ENCODE measurements at places on chromosomes 7 and 10. TPM values are rescaled to one million over a fixed set of nuclear protein-coding genes. Genes with fewer than 3 reads are reported as not detected.

Gene GHRHR
- 1.2 TPM for total RNA-seq

Gene SPDYE16
- total RNA-seq = 0.28 TPM

Gene FXYD4
- total RNA-seq = not detected

Gene TAC1
- not detected for total RNA-seq

Gene SPDYE6
- not detected for total RNA-seq

Gene OR2A5
- total RNA-seq = not detected

Gene POLR2J2
- 5.2 TPM for total RNA-seq

Gene CUBN
- total RNA-seq = 1.1 TPM

Gene PMS2
- 8.0 TPM for total RNA-seq

Gene HYAL4
- total RNA-seq = not detected

Gene FANK1
- 1.5 TPM for total RNA-seq

Gene ADCK2
- 12.3 TPM for total RNA-seq

Gene EPDR1
- total RNA-seq = 42.6 TPM

Gene AGAP6
- total RNA-seq = 10.8 TPM

Gene PKD1L1
- 0.88 TPM for total RNA-seq

Gene SYT15B
- 2.9 TPM for total RNA-seq

Gene EFCAB10
- not detected for total RNA-seq

Gene SFRP4
- 56.7 TPM for total RNA-seq

Gene LAMB4
- not detected for total RNA-seq

Gene PRPS1L1
- not detected for total RNA-seq

Gene IGF2BP3
- 0.48 TPM for total RNA-seq

Gene GRID2IP
- not detected for total RNA-seq

Gene PRSS37
- total RNA-seq = not detected

Gene ANKRD30A
- not detected for total RNA-seq

Gene SDK1
- total RNA-seq = 14.4 TPM

Gene CACNA2D1
- 39.1 TPM for total RNA-seq

Gene HNRNPF
- 109 TPM for total RNA-seq

Gene LRRC18
- not detected for total RNA-seq

Gene PILRA
- 15.3 TPM for total RNA-seq

Gene ANKRD61
- total RNA-seq = not detected

Gene GPR141
- 0.71 TPM for total RNA-seq

Gene PRF1
- total RNA-seq = 4.6 TPM

Gene ITGB8
- total RNA-seq = 13.6 TPM

Gene RASSF4
- total RNA-seq = 37.9 TPM

Gene TSPAN12
- total RNA-seq = 7.5 TPM

Gene CCDC186
- 18.2 TPM for total RNA-seq

Gene GLI3
- total RNA-seq = 27.2 TPM

Gene PAPOLB
- total RNA-seq = 0.24 TPM

Gene HOXA4
- 6.2 TPM for total RNA-seq

Data from posterior vena cava (tissue), 2 donors.